ENCODE measurements at places on chromosomes 16 and 17. TPM values are rescaled to one million over a fixed set of nuclear protein-coding genes. Genes with fewer than 3 reads are reported as not detected.

- no peak for DNase-seq
These were observed 603 bp upstream of the MRTFB start for GRCh38 chr16:14070555-14070876.

- DNase-seq, result peak; percentile 9
These were observed 178.3 kb downstream of the MRTFB start for GRCh38 chr16:14249291-14250032.

FAM117A gene
- 4.9 TPM for total RNA-seq

TBC1D3I gene
- not detected for total RNA-seq

KCNAB3 gene
- total RNA-seq, result 2.2 TPM

TMC8 gene
- 3.4 TPM for total RNA-seq

IRF8 gene
- total RNA-seq, result 22.6 TPM

TEX14 gene
- 0.10 TPM for total RNA-seq

All from skin of body (tissue), 3 donors.